ENCODE measurements at places on chromosomes 2 and 18.

GRCh38 chr2:134148843-134149472 is 104.9 kb upstream of the MGAT5 start:
- no peak for DNase-seq

- no peak for DNase-seq
These were observed 253.2 kb upstream of the RAB6C start for GRCh38 chr2:129726216-129726615.

- no peak for DNase-seq
These were observed 19.6 kb downstream of the NDUFAF7 start for GRCh38 chr2:37250869-37251740.

GRCh38 chr2:38653715-38654527 is 12.0 kb upstream of the GALM start:
- no peak for DNase-seq

GRCh38 chr2:226677080-226677479 is 122.5 kb downstream of the IRS1 start:
- no peak for DNase-seq

DNA sequence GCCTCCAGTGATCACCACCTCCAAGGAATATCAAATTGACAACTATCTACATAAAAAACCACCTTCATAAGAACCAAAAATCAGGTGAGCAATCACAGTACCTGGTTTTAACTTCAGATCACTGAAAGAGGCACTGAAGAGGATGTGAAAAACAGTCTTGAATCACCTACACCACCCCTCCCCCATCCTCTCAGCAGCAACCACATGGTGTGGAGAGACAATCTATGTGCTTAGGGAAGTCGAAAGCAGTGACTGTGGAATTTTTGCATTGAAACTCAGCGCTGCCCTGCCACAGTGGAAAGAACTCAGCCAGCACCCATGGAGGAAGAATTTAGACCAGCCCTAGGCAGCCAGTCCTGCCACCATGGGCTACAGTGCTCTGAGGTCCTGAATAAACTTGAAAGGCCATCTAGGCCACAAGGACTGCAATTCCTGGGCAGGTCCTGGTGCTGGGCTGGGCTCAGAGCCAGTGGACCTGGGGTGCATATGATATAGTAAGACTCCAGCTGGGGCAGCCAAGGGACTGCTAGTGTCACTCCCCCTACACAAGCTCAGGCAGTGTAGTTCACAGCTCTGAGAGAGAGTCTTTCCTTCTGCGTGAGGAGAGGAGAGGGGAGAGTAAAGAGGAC is 75.6 kb downstream of the ATL2 start:
- DNase-seq: no peak

GRCh38 chr2:96679848-96680247 is 37.3 kb downstream of the FER1L5 start:
- DNase-seq: no peak

- DNase-seq: no peak
These were observed 31.9 kb downstream of the DAW1 start for GRCh38 chr2:227903381-227903780.

DNA sequence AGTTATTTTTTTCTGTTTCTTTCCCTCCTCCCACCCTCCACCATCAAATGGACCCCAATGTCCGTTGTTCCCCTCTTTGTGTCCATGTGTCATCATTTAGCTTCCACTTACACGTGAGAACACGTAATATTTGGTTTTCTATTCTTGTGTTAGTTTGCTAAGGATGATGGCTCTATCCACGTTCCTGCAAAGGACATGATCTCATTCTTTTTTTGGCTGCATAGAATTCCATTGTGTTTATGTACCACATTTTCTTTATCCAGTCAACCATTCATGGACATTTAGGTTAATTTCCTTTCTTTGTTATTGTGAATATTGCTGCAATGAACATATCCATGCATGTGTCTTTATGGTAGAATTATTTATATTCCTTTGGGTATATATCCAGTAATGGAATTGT is 91.3 kb upstream of the TNP1 start:
- DNase-seq: no peak

DNA sequence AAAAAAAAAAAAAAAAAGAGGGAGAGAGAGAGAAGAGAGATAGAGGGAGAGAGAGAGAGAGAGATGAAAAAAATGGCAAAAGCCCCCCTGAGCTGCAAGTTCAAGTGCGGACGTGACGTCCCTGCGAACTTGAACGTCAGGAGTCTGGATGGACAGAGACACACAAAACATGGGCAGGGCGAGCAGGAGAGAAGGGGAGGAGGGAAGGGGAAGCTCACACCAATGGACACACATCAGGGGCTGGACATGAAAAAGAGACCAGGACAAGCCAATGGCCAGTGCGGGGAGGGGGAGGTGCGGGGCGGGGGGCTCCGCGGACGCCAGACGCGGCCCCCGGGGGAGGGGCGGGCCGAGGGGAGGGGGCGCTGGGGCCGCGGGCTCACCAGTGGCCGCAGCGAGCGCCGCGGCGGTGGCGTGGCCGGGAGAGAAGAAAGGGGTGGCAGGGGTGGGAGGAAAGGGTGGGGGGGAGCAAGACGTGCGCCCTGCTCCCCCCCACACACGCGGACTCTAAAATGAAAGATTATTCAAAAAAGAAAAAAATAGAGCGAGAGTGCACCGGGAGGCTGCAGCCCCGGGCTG is at the start of gene BCL11A:
Gene BCL11A (minus strand): TSS at position 160 of the 579 bp plus-strand sequence. CDS start 384 bp downstream, outside the sequence.
- no peak for DNase-seq

GRCh38 chr2:240355962-240356361 is 79.5 kb upstream of the GPC1 start:
- DNase-seq: no peak

DNA sequence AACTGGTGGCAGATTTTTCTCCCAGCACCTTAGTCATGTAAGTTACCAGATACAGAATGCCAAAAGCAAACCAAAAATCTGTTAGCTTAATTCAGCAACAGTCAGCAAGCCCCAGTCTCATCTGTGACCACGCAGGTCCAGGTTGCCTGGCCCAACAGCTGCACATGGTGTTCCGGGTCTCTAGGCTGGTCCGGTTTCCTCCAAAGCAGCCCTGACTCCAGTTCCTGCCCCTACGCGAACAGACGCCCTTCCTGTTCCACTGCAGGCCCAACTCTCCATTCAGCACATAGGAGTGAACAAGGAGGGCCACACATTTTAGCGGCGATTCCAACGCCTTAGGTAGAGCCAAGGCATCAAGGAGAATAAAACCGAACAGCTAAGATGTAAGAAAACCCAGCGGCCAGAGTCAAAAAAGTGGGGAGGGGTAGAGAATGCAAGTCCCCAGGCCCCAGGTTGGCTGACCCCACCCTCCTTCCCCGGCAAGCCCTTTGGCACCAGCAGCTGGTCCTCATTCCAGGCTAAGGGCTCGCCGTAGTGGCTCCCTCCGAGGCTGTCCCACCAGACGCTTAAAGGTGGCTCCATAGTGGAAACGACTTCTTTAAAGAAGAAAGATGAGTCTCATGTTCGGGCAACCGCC is 1.5 kb downstream of the STK25 start:
- no peak for DNase-seq

DNA sequence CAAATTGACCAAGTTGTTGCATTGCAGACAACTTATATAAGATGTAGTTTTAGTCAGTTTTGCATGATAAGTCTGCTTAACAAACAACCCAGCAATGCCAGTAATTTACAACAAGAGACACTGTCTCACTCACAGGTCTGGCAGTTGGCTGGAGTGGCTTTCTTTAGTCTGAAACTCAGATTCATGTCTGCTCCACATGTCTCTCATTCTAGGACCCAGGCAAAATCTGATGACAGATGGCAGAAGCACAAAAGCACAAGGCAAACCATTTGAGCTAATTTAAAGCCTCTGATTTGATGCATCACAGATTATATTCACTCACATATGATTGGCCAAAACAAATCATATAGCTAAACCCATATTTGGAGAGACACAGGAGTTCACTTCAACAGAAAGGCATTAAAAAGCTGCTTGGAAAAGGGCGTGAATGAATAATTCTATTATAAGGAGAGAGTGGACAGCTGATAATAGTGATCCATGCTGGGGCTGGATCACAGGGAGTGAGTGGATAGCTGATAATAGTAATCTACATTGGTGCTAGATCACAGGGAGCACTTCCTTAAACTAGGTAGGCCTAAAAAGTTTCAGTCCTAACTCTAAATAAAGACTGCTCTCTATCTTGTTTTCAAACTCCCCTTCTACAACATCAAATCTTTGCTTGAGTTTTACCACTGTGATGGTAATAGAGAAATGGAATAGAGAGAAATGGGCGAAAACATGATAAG is 593.2 kb upstream of the ZNF804A start:
- DNase-seq: no peak

DNA sequence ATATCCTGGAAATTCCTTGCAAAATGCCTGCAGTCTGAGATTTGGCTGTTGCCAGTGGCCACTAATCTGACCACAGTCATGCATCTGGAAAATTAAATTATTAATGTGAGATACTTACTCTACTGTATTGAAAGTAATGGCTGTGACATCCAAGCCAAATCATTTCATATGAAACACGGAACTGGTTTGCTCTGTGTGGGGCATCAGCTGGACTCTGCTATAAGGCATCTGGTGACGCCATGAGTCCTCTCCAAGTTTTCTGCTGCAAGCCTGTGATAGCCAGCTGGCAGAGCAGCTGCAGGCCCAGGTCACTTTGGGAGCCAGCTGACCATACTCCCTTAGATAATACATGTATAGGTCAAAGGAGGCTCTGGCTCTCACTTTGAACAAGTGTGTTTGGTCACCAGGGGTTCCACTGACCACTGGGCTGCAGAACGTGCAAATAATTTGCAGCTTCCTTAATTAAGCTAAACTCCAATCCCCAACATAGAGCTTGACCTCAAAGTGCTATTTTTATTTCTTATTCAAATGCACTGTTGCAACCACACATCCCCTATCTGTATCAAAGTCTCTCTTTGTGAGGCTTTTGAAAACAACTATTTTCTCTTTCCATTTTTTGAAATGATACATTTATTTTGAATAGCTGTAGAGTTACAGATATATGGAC is 152.9 kb downstream of the NCKAP5 start:
- no peak for DNase-seq

DNA sequence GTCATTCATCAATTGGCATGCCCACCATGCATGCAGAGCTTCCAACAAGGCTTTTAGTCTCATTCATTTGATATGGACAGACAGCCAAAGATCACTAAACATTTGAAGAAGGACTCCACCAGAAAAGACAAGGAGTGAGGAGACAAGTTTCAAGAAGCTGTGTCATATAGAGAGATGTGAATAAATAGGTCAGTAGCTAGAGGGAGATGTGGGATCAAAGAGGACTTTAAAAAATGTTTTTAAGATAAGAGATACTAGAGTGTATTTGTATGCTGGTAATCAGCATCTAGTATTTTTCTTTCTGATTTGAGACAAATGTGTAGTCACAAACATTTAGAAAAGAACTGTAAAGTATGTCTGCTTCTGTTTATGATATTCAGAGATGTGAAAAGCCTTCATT is 48.5 kb downstream of the ANTXR1 start:
- DNase-seq: no peak

GRCh38 chr2:120369250-120369649 is 23.3 kb downstream of the INHBB start:
- no peak for DNase-seq

DNA sequence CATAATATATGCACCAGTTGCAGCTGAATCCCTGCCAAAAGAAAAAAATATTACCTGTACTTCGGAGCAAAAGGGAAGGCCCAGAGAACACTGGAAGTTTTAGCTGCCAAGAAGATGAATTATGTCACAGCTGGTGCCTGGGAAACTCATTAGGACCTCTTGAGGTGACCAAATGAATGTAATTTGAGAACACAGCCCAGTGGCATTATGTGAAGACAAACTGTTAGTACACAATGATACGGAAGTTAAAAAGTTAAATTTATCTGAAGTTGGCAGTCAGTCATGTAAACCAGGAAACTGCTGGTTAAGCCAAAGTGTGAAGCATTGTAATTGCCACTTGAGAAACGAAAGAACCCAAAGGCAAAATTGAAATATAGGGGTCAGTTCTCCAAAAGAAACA is 80.7 kb downstream of the EML4 start:
- DNase-seq: no peak

DNA sequence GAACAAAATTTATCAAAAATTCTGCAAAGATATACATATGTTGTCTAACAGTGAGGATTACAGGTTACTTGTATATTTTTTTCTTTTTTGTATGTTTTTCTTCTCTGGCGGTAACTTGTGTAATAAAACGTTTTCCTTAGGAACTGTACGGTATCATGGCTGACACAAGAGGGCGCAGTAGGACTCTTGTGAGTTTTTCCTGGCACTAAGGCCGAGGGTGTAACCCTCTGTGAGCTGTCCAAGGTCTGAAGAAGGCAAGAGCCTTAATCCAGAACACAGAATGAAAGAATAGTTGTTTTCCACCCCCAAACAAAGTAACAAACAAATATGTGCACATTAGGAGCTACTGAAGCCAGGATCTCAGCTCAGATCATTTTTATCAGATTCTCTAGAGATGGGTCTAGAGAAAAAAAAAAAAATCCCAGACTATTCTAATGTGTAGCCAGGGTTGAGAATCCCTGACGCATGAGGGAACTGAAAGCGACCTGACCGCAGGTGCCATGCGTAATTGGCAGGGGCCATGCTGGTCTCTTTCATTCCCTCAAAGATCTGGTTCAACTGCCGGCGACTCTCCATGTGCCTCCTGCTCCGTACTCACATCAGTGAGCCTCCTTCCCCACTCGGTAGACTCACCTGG is 27.0 kb downstream of the TMEM200C start:
- peak; percentile 76 for DNase-seq

- no peak for DNase-seq
These were observed 281.3 kb downstream of the TDRD15 start for GRCh38 chr2:21404827-21405625.

- DNase-seq: no peak
These were observed 8.2 kb upstream of the RBM44 start for GRCh38 chr2:237790353-237790752.

GRCh38 chr18:48792141-48792540 is 158.6 kb downstream of the SMAD7 start:
- DNase-seq: no peak

DNA sequence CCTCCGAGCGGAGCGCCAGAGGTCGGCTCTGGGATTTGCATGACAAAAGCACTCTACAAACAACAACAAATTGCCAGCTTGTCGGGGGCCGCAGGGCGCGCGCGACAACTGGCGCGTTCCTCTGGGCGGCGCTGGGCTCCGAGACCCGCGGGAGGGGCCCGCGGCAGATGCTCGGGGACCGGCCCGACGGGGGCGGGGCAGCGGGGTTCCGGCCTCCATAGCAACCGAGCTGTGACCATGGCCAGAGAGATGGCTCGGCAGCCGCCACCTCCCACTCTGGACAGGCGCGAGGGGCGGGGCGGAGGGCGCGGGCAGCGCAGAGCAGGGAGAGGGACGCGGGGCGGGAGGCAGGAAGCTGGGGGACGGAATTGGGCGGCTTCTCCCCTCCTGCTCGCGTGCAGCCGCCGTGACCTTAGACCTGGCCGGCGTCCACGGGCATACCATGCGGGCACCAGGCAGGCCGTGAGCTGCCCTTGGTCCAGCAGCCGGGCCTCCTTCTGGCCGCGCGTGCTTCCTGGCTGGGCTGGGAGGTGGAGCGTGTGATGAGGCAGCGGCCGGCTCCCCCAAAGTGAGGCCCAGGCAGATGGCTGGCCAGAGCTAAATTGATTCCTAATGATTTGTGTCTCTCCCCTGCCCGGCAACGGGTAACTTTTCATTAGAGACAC is 171.5 kb downstream of the CELF4 start:
- peak; percentile 80 for DNase-seq
